ENCODE measurements at places on chromosomes 4 and X.

- DNase-seq = peak; percentile 52
Measured at GRCh38 chr4:130432289-130432688, 1336.3 kb downstream of the C4orf33 start.

DNA sequence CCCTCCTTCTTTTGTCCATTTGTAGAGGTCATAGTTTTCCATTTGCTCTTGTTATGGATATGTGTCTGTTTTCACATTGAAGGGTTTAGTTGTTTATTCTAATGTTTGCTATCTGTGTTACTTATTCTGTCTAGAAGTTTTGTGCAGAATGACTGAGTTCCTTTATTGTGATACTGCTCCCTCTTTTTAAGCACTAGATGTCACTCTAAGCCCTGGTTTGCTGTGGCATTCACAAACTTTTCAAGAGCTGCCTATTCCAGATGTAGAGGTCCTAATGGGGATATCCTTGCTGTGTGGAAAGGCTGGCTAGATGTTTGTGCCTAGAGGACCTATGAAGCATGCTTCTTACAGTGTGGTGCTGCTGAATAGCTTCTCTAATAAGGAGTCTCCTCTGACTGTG is 338.6 kb downstream of the SPIN4 start:
- no peak for DNase-seq

DNA sequence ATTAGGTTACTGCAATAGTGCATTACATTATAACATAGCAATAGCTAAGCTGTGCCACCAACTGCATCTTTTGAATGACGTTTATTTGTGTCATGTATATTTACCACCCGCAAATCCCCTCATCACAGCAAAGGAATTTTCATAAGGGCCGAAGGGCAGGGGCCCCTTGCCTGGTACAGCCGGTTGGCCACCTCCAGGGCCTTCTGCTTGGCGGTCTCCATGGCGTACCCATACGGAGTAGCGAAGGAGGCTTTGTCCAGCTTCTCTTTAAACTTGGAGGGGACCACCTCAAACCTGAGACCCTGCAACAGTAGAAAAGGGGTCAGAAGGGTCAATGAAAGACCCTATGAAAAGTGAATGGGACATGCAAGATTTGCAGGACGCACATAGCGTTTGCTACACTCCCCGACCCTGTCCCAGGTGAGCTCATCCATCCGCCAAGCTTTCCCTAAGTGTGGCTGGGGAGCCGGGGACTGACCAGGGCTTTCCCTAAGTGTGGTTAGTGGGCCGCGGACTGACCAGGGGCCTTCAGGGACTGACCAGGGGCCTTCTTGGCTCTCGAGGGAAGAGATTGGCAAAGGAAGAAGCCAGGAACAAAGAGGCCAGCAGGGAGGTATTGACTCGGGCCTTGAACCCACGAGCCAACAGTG is 10.6 kb downstream of the ASMTL start:
- no peak for DNase-seq

DNA sequence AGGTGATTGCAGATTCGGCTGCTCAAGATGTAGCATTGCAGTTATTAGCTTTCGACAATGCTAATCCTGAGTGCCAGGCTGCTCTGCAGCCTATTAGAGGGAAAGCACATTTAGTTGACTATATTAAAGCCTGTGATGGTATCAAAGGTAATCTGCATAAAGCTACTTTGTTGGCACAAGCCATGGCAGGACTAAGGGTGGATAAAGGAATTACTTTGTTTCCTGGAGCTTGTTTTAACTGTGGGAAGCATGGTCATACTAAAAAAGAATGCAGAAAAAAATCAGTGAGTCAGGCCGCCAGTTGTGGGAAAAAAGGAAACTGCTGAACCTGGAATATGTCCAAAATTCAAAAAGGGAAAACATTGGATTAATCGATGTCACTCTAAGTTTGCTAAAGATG is 154.9 kb upstream of the TECRL start:
- DNase-seq = no peak

DNA sequence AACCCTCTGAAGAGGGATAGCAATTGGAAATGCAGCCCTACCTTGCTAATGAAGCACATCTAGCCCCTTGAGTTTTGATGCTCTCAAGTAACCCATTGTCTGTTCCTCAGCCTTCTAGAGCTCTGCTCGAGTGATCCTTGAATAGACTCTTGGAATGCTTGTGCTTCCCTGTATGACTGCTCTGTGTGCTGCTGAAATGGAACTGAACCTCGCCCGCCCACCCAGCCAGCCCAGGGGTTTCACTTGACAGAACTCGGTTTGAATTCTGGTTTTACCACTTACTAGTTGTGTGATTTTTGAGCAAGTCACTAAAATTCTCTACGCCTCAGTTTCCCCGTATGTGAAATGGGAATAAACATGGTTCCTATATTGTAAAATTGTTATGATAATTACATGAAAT is 77.1 kb downstream of the MID2 start:
- DNase-seq = no peak

- no peak for DNase-seq
Measured at GRCh38 chr4:39354254-39354552, 12.0 kb downstream of the RFC1 start.

- DNase-seq = no peak
Measured at GRCh38 chrX:142084611-142085010, 120.5 kb downstream of the MAGEC2 start.

DNA sequence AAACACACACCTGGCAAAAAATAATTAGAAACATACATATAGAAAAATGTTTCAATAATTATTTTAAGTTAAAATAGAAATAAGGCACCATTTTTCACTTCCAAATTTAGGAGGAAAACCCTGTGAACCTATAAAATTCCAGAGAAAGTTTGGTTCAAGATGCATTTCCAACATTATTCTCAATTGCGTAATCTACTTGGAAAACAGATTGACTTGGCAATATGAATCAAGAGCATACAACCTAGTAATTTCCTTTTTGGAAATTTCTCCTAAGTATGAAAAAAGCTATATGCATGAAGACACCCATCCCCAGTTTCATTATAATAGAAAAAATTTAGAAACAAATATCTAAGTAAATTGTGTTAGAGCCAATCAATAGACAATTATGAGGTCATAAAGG is 242.9 kb downstream of the IQCM start:
- no peak for DNase-seq

GRCh38 chr4:74267998-74268606 is 40.2 kb upstream of the EPGN start:
- no peak for DNase-seq

- DNase-seq = no peak
Measured at GRCh38 chr4:3290476-3290875, 2.3 kb upstream of the RGS12 start.

- no peak for DNase-seq
Measured at GRCh38 chr4:75702919-75703411, 21.4 kb upstream of the USO1 start.

- no peak for DNase-seq
Measured at GRCh38 chrX:83759872-83760271, 101.1 kb upstream of the CYLC1 start.

- peak; percentile 54 for DNase-seq
Measured at GRCh38 chr4:40316782-40317635, 18.1 kb upstream of the CHRNA9 start.

- DNase-seq = peak; percentile 7
Measured at GRCh38 chr4:44447563-44448504, 775 bp downstream of the KCTD8 start.

GRCh38 chr4:83237591-83237990 is 47.0 kb downstream of the COQ2 start:
- no peak for DNase-seq

All from BE2C (cell line).